Vagina (tissue), 2 donors: ENCODE measurements at places on chromosomes 12 and 14.

DNA sequence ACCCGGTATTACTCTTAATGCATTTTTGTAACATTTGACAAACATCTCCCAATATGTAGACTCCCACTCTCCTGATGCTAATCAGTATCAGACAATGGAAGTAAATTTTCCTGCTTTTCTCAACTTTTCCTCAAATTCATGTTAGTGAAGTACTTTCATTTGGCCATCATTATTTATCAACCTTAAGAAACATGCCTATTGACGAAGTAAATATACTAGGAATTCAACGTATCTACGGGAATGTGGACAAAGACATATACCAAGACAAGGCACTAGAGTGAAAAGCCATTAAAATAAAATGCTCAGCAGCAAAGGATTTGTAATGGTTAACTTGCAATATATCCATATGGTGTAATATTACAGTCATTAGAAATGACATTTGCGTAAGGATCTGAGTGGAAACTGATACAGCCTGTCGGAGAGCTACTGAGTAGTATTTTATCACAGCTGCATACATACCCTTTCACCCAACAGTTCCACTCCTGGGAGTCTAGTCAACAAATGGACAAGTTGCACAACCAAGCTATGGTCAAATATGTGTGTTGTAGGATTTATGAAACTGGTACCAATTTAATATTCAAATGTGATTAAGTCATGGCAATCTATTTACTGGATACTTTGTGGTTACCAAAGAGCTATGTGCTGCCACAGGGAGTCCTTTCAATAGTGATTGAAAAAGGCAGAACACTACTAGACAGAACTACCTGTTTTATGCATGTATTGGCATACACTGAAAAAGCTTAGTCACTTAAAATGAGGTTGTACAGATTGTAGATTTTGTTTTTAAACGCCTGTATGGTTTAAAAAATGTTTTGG is 26.5 kb downstream of the NUDT4 start:
- no peak for DNase-seq

DNA sequence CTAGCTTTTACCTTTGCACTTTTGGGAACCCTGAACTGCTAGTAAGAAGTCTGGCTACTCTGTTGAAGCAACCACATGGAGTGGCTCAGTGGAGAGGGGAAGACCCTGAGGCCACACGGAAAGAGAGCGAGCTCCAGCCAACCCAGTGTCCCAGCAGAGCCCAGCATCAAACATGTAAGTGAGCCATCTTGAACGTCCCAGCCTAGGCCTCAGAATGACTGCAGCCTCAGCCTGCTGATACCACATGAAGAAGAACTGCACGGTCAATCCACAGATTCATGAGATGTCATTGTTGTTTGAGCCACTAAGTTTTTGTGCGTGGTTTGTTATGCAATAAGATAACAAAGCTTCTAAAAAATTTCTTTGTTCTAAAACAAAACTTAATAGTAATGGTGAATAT is 40.2 kb downstream of the TFCP2 start:
- DNase-seq = no peak

- no peak for DNase-seq
Measured at GRCh38 chr12:57098546-57098945, 9.6 kb downstream of the NAB2 start.

GRCh38 chr12:114628199-114628598 is 55.8 kb downstream of the TBX3 start:
- no peak for DNase-seq

DNA sequence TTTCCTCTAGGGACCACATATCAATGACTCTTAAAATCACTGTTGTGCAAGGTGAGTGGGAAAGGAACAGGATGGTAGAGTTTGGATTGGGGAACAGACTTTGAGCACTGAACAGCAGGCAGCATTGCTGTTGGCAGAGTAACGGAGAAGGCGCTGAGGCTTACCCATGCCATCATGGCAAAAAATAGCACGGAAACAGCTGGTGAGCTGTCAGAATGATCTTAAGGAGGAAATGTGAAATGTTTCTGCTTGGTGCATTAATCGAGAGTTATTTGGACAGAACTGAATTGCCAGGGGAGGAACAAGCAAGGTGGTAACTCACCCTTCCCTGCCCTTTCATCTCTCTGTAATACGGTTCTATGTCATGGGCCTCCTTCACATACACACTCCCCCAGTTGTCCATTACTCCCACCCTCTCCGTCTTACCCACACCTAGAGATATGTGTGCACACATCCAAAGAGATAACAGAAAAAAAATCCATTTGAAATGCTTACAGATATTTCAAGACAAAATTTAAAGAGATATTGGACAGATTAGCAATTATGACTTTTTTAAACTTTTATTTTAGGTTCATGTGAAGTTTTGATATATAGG is 572.5 kb downstream of the DIO2 start:
- DNase-seq = no peak

- DNase-seq = no peak
Measured at GRCh38 chr12:99002731-99003130, 357.6 kb downstream of the APAF1 start.

DNA sequence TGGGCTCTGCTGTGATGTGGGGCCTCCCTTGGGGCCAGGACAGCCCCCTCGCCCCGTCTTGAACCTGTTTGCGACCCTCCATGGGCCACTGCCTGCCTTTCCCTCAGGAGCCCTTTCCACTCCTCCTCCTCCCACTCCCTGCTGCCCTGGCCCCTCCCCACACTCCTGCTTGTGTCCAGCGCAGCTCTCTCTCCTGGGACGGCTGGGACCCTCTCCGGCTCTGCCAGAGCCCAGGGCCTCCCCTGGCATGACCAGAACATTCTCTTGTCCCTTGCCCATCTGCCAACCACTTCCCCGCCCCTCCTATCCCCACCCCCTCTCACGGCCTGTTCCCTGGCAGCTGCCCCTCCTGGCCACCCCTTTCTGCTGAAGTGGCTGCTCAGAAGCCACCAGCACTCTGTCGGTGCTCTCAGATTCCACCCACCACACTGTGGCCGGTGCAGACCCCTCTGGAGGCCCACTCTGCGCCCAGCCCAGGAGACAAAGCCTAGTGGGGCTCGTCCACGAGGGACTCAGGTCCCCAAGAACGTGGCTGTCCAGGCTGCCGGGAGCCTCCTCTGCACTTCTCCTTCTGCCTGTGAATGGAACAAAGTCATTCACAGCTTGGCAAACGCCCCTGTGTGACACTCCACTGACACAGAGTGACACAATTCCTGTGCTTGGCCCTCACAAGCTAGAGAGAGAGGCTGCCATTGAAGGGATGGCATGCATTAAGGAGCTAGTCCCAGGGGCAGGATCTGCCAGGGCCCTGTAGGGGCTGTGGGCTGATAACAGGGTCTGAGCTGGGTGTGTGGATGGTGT is 1.4 kb downstream of the ASPG start:
- DNase-seq = no peak

- DNase-seq = no peak
Measured at GRCh38 chr12:108594-108993, 42.0 kb downstream of the IQSEC3 start.

DNA sequence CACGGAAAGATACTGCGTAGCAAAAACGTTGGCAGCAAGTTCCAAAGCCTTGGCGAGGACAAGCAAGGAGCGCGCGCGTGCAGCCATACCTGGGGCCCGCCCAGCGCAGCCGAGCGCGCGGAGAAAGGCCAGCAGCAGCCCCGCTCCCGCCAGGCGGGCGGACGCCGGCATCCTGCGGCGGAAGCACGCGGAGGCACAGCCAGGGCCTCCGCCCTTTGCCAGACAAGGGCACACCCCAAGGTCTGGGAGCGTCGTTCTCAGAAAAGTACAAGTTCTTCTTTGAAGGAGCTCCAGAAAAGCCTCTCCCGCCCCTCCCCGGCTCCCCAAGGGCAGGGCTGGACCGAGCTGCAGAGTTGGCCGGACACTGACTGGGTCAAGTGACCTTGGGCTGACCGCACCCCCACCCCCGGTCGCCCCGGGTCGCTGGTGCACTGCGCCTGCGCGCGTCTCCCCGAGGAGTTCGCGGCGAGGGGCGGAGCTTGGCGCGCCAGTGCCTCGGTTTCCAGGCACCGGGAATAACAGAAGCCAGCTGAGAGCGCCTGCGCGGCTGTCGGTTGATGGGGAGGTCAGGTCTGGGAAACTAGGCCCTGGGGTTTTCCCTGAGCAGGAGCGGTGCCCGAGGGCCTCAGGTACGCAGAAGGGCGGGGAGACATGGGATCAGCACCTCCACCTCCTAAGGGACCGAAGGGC is at the start of gene ZC2HC1C:
ZC2HC1C (plus strand) TSS at position 521 of the 690 bp plus-strand sequence. CDS start 933 bp downstream, outside the sequence.
- no peak for DNase-seq

- DNase-seq = no peak
Measured at GRCh38 chr14:34222122-34222521, 239.9 kb downstream of the SPTSSA start.

- no peak for DNase-seq
Measured at GRCh38 chr12:56221232-56221756, 428 bp downstream of the RNF41 start.

- no peak for DNase-seq
Measured at GRCh38 chr14:80523518-80524117, 312.3 kb upstream of the DIO2 start.

DNA sequence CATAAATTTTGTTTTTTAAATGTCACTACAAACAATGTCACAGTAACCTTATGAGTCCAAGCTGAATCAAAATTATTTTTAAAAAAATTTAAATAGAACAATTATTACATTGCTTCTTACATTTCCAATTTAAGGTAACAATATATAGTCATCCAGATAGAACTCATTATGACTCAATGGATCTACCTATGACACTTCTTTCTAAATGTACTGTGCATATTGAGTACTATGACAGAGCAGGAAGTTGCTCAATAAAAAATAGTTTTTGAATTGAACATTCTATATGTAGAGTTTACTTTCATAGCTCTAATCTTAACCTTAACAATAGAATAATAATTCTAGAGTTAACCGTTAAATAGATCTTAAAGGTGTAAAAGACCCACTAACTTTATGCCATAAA is 44.4 kb upstream of the ALG10 start:
- no peak for DNase-seq

DNA sequence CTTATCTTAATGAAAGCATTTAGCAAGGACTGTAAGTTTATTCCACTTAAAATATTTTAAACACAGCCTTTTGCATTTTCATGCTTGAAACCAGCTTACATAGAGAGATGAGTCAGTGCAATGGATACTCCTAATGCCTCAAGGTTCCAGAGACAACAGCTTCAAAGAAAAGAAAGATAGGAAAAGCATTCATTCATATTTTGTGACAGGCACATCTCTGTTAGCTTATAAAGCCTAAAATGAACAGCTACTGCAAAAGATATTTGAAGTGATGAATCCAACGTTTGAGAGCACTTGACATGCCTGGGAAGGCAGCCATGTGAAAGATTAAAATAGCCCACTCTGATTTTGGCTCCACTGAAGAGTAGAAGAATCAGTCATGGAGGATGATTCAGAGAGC is 814.5 kb downstream of the RPS29 start:
- DNase-seq = no peak

DNA sequence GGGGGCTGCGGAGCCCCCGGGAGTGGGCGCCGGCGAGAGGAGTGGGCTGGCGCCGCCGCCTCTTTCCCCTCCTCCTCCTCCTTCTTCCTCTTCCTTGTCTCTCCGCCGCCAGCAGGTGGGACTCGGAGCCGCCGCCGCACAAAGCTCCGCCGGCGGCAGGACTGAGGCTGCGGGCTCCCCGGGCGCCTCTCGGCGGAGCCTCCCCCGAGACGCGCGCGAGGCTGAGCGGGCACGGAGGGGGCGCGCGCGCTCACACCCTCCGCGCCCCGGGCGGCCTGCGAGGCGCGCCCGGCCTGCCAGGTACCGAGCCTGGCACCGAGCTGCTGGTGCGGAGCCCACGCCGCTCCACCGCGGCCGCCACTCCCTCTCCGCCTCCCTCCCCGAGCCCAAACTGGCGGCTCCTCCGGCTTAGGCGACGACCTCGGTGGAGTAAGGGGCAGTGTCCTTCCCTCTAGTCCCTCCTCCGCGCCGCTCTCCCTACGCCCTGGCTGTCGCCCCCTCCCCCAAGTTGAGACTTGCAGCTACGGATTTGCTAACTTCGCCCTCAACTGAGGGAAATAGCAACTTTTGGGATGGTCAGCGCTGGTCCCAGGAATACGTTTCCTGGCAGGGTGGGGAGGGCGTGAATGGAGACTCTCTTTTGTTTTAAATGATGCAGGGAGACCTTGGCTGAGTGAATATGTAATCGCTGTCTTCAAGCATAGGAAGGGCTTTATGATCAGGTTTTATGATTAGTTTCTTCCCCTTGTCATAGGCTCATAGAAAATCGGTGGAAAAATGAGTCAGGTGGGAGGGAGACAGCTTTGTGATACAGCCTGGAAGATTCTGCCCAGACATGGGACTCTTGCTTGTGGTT is 199.5 kb upstream of the CAND1 start:
- DNase-seq = no peak

- DNase-seq = no peak
Measured at GRCh38 chr12:21823581-21823980, 49.1 kb upstream of the KCNJ8 start.

DNA sequence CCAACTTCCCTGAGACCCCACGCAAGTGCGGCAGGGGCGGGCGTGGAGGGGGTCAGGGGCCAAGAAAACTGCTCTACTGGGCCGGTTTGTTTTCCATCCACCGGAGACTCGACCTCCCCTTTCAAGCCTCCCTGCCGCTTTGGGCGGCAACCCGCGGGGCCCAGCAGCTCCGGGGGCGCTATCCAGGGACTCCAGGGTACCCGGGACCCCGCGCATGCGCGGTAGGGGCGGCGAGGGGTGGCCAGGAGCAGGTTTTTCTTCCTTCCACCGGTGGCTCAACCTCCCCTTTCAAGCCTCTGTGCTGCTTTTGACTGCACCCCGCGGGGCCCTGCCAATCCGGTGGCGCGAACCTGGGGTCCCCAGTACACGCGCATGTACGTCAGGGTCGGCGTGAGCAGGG is 323.5 kb downstream of the ALG10 start:
- DNase-seq = no peak

DNA sequence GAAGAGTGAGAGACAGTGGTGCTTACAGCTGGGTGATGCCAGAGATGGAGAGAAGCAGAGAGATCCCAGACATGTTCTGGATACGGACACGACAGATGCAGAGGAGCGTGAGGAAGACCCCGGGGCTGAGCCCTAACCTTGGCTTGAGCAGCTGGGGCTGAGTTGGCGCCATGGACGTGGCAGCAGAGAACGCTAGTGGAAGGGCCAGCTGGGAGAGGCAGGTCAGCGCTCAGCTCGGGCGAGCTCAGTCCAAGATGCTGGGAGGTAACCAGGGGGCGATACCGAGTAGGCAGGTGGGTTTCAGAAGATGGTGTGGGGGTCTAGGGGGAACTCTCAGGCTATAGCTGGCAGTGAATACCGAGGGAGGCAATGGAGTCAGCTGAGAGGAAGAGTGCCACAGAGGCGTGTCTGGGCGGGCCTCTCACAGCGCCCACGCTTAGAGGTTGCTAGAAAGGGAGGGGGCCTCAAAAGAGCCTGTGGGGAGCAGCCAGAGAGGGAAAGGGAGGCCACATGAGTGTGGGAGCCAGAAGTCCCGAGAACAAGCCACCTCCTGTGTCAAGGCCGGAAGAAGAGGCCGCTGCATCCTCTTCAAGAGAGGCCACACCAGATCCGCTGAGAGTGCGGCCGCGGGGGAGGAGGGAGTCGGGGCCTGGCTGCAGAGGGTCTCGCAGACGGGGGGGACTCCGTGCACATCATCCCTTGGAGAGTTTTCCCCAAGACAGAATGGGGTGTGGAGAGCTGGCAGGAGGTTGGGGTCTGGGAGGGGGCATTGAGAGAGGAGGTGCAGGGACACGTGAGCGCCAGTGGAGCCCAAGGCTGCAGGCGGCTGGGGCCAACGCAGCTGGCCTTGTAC is 57.0 kb upstream of the DIO3 start:
- no peak for DNase-seq
